ENCODE measurements at places on chromosomes 3 and 15. TPM values are rescaled to one million over a fixed set of nuclear protein-coding genes. Genes with fewer than 3 reads are reported as not detected.
A peak's percentile ranks its signal among the peaks of the same experiment; 100 is the strongest.

The C2CD4A gene
- 0.33 TPM for total RNA-seq

DNA sequence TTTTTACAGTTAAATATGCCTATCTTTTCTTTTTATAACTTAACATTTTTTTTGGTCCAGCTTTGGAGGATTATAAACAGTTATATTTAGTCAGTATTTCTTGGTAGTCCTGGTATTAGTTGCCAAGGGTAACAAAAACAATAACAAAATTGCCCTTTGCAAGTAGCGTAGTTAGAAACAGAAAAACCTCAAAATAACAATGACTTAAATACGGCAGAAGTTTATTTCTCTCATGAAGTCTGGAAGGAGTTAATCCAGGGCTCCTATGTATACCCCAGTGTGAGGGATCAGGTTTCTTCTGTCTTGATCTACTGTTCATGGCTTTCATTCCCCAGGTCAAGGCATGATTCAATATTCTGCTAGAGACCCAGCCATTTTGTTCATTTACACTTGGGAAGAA lies 14.1 kb upstream of the MYH15 start:
- H3K27me3 ChIP-seq, result no peaks in the 10 kb centered on the region
- H3K4me3 ChIP-seq, result no peak overlapping the region
- DNase-seq, result no peak
- no peak overlapping the region for H3K27ac ChIP-seq
- H3K4me1 ChIP-seq, result peaks cover 9% of the 10 kb centered on the region

The LINGO1 gene
- total RNA-seq, result not detected

DNA sequence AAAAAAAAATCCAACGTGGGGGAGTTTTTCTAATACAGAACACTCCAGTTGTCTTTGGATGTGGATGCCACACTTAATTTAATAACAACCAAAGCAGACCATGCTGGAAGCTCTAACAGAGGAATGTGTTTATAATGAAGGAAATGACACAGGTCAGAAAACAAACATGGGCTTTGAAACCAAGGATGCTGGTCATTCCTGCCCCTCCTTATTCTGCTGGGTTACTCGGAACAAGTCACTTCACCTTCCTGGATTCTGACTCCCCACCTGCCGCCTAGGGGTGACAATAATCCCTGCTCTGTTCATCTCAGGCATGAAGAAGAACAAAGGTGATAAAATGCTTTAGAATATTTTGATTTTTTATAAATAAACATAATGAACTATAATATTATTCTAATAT lies 240.9 kb upstream of the ADAMTS9 start:
- H3K4me3 ChIP-seq, result no peak overlapping the region
- DNase-seq, result no peak
- no peaks in the 10 kb centered on the region for H3K36me3 ChIP-seq
- H3K27me3 ChIP-seq, result no peaks in the 10 kb centered on the region
- H3K27ac ChIP-seq, result no peak overlapping the region
- no peaks in the 10 kb centered on the region for H3K4me1 ChIP-seq

GRCh38 chr15:78811124-78811824 lies at the start of gene ADAMTS7:
ADAMTS7 (minus strand) TSS chr15:78811464; CDS start chr15:78811220, 244 bp downstream.
- peaks cover 19% of the 10 kb centered on the region for H3K4me1 ChIP-seq
- peak within 1 kb of the TSS; percentile 65 for H3K27ac ChIP-seq
- peaks cover 13% of the 10 kb centered on the region for H3K27me3 ChIP-seq
- H3K4me3 ChIP-seq, result peak within 1 kb of the TSS; percentile 88
- peak; percentile 96 for DNase-seq
- H3K36me3 ChIP-seq, result no peaks in the 10 kb centered on the region

- H3K27ac ChIP-seq, result peak overlapping the region; percentile 27
- peaks cover 2% of the 10 kb centered on the region for H3K4me1 ChIP-seq
- H3K36me3 ChIP-seq, result no peaks in the 10 kb centered on the region
- H3K27me3 ChIP-seq, result no peaks in the 10 kb centered on the region
Observed at GRCh38 chr15:77525907-77526594, 105.4 kb downstream of the HMG20A start.

The FAM81A gene
- 0.61 TPM for total RNA-seq

GRCh38 chr3:115706311-115706829 lies 83.1 kb downstream of the GAP43 start:
- no peaks in the 10 kb centered on the region for H3K27me3 ChIP-seq
- no peak for DNase-seq
- no peak overlapping the region for H3K4me3 ChIP-seq

DNA sequence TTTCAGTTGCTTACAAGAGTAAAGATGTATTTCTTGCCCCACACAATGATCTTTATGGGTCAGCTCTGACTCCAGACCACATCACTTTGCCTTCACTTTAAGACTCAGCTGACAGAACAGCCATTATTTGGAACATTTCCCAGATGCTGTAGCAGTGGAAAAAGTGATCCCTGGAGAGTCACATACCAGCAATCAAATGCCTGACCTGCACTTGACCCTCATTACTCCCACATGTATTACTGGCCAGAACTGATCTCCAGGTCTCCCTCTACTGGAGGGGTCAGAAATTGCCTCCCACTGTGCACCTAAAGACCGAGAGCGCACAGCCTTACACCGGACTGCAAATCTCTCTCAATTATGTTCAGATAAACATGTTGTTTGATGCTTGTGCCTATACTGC lies 88.6 kb upstream of the ZNF385D start:
- H3K36me3 ChIP-seq, result no peaks in the 10 kb centered on the region
- no peaks in the 10 kb centered on the region for H3K27me3 ChIP-seq
- H3K27ac ChIP-seq, result no peak overlapping the region
- DNase-seq, result no peak
- no peaks in the 10 kb centered on the region for H3K4me1 ChIP-seq

The GP5 gene
- total RNA-seq, result 1.1 TPM

DNA sequence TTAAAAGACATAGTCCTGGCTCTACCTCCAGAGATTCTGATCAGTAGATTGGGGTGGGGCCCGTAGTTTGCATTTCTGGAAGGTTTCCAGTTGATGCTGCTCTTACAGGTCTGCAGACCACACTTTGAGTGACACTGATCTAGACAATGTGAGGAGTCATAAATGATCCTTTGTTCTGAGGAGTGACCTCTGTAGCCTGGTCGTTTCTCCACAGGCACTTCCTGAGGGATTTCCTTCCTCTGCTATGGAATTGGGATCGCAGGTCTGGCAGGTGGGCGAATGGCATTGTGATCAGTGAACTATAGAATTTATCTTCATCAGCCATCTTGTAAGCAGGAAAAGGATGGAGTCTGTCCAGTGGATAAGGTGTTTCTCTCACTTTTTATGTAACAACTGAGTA lies 5.5 kb downstream of the GFM1 start:
- H3K27me3 ChIP-seq, result no peaks in the 10 kb centered on the region
- peaks cover 3% of the 10 kb centered on the region for H3K36me3 ChIP-seq

- no peak overlapping the region for H3K27ac ChIP-seq
- no peaks in the 10 kb centered on the region for H3K36me3 ChIP-seq
- no peak for DNase-seq
- H3K4me1 ChIP-seq, result no peaks in the 10 kb centered on the region
- H3K27me3 ChIP-seq, result no peaks in the 10 kb centered on the region
- H3K4me3 ChIP-seq, result no peak overlapping the region
Observed at GRCh38 chr3:53485675-53486403, 8.6 kb upstream of the CACNA1D start.

The RTP4 gene
- 3.4 TPM for total RNA-seq

The ZBED2 gene
- 12.3 TPM for total RNA-seq

- no peak overlapping the region for H3K4me3 ChIP-seq
- DNase-seq, result no peak
- H3K4me1 ChIP-seq, result no peaks in the 10 kb centered on the region
- no peaks in the 10 kb centered on the region for H3K27me3 ChIP-seq
- H3K36me3 ChIP-seq, result no peaks in the 10 kb centered on the region
Observed at GRCh38 chr3:196889844-196890708, 22.4 kb downstream of the SENP5 start.

The VEPH1 gene
- 229 TPM for total RNA-seq

DNA sequence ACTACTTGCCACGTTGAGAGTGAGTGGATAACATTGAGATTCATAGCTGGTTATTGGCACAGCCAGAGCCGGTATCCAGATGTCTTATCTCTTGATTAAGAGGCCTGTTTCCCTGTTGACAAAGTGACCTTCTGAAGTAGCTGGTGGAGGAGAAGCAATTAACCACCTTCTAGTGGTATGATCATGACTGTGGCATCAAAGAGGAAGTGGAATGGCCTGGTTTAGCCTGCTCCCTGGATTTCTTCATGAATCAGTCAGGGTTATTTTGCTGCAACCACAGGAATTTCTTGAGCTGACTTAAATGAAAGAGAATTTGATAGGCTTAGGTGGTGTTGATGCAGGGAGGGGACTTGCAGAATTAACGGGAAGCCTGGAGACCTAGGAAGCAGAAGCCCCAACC lies 398.3 kb downstream of the MFSD1 start:
- no peak overlapping the region for H3K27ac ChIP-seq
- no peaks in the 10 kb centered on the region for H3K27me3 ChIP-seq
- no peak for DNase-seq
- no peaks in the 10 kb centered on the region for H3K36me3 ChIP-seq

- DNase-seq, result no peak
- no peak overlapping the region for H3K27ac ChIP-seq
- no peak overlapping the region for H3K4me3 ChIP-seq
- H3K27me3 ChIP-seq, result no peaks in the 10 kb centered on the region
- no peaks in the 10 kb centered on the region for H3K36me3 ChIP-seq
Observed at GRCh38 chr15:57298204-57298603, 78.1 kb upstream of the CGNL1 start.

The TTLL13 gene
- not detected for total RNA-seq

- no peak overlapping the region for H3K27ac ChIP-seq
- H3K4me3 ChIP-seq, result no peak overlapping the region
- DNase-seq, result no peak
- H3K36me3 ChIP-seq, result no peaks in the 10 kb centered on the region
Observed at GRCh38 chr3:126113238-126113555, 29.3 kb upstream of the SLC41A3 start.

The PCBP4 gene
- 22.7 TPM for total RNA-seq

The PML gene
- 63.1 TPM for total RNA-seq

The CNTN3 gene
- 5.2 TPM for total RNA-seq

- H3K27ac ChIP-seq, result no peak overlapping the region
- no peak overlapping the region for H3K4me3 ChIP-seq
- DNase-seq, result no peak
- no peaks in the 10 kb centered on the region for H3K36me3 ChIP-seq
- H3K4me1 ChIP-seq, result no peaks in the 10 kb centered on the region
Observed at GRCh38 chr15:97319291-97319690, 641.2 kb upstream of the ARRDC4 start.

The SSR3 gene
- total RNA-seq, result 25.1 TPM

The PTPRG gene
- total RNA-seq, result 101 TPM

DNA sequence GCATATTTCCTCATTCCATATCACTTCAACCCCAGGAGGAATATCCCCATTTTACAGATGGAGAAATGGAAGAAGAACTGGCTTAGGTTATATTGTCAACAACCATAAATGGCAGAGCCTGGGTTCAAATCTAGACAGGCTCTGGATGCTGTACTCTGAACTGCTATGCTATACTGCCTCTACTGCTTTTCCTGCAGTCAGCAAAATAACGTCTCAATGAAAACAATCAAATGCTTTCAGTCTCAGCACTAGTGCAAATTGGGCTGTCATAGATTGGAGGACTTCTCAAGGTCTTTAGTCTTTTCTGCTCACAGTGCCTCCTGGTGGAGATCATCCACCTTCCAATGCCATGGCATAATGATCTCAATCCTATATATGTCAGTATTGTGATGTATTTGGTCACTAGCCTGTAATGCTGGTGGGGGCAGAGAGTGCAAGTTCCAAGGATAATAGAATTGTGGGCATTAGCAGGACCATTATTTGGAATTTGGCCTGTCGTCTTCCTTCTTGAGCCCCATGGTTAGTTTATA lies 285.0 kb downstream of the CLSTN2 start:
- no peaks in the 10 kb centered on the region for H3K36me3 ChIP-seq
- H3K27me3 ChIP-seq, result no peaks in the 10 kb centered on the region
- H3K4me3 ChIP-seq, result no peak overlapping the region
- H3K4me1 ChIP-seq, result no peaks in the 10 kb centered on the region
- H3K27ac ChIP-seq, result no peak overlapping the region

The NPAP1 gene
- under 0.01 TPM for total RNA-seq

DNA sequence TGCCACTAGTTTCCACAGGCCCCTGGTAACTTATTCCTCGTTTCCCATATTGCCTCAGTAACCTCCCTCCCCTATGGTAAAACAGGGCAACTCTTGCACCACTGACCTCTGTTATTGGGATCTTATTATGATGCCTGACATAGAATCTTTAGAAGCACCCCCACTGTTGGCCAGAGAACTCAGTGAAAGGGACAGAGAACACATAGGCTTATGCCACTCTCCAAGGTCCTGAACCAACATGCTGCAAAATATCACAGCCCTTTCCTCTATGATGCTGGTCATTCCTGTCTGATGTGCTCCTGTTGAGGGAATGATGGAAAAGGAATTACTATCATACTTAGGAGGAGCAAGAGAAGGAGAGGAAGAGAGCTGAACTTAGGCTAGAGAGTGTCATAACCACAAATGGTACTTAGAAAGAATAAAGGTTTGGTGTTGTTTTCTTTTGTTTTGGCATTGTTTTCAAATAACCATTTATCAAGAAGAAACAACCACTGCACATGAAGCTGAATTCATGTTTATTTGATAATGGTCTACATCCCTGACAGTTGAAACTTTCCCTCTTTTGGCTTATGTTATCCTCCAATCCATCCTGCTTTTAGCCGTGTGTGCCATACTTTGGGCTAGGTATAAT lies 330.2 kb downstream of the EPHB1 start:
- no peak overlapping the region for H3K27ac ChIP-seq
- no peaks in the 10 kb centered on the region for H3K27me3 ChIP-seq
- no peak overlapping the region for H3K4me3 ChIP-seq
- no peaks in the 10 kb centered on the region for H3K4me1 ChIP-seq

- no peaks in the 10 kb centered on the region for H3K4me1 ChIP-seq
- DNase-seq, result no peak
- H3K36me3 ChIP-seq, result no peaks in the 10 kb centered on the region
- H3K4me3 ChIP-seq, result no peak overlapping the region
- no peak overlapping the region for H3K27ac ChIP-seq
Observed at GRCh38 chr3:184639351-184639750, 72.5 kb downstream of the MAGEF1 start.

- H3K4me1 ChIP-seq, result no peaks in the 10 kb centered on the region
- no peak overlapping the region for H3K4me3 ChIP-seq
- H3K27me3 ChIP-seq, result no peaks in the 10 kb centered on the region
- H3K27ac ChIP-seq, result no peak overlapping the region
Observed at GRCh38 chr3:111465081-111465670, 76.8 kb upstream of the CD96 start.

- H3K4me1 ChIP-seq, result no peaks in the 10 kb centered on the region
- no peak for DNase-seq
- no peaks in the 10 kb centered on the region for H3K36me3 ChIP-seq
- H3K27ac ChIP-seq, result no peak overlapping the region
- H3K4me3 ChIP-seq, result no peak overlapping the region
Observed at GRCh38 chr3:147574621-147575020, 165.5 kb downstream of the ZIC1 start.

The WHAMM gene
- total RNA-seq, result 11.8 TPM
